Hematopoietic multipotent progenitor cell treated with erythropoietin and hydrocortisone succinate and interleukin-3 and kit ligand, for 4 days (in vitro differentiated cells): ENCODE measurements at places on chromosomes 11 and 22.

DNA sequence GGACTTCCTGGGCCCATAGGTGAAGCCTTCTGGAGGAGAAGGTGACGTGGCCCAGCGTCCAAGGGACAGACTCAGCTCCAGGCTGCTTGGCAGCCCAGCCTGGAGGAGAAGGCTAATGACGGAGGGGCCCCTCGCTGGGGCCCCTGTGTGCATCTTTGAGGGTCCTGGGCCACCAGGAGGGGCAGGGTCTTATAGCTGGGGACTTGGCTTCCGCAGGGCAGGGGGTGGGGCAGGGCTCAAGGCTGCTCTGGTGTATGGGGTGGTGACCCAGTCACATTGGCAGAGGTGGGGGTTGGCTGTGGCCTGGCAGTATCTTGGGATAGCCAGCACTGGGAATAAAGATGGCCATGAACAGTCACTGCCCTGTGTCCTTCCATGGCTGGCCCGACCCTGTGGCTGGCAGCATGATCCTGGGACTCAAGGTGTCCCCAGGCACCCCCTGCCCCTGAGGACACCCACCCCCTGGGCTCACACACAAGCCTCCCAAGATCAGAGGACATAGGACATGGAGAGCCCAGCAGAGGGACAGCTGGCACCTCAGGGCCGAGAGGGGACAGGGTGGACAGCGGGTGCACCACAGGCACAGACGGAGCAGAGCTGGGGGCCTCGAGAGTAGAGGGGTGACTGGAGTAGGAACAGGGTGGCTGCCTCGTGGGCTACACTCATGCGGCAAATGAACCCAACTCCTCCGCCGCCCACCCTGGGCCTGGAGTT is 10.1 kb downstream of the SIGIRR start:
- DNase-seq = no peak

GRCh38 chr22:43667656-43668055 is 144.4 kb downstream of the EFCAB6 start:
- DNase-seq = no peak

- DNase-seq = no peak
These were observed 29.1 kb downstream of the NFRKB start for GRCh38 chr11:129866311-129866710.

DNA sequence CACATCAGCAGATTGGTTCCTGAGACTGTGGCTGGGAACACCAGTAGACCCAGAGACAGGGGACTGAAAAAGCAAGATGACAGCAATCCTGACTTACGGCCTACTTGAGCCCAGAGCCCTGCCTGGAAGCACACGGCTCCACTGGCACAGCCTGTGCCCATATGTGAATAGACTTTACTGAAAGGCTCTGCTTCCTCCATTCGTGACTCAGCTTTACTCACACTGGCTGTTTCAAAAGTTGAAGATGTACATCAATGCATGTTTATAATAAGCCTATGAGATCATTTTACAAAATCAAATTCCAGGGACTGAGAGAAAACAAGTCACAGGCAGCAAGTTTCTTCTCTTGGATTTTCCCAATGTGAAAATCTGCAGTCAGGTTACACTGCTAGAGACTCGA is 134.6 kb upstream of the TEAD1 start:
- DNase-seq = no peak

DNA sequence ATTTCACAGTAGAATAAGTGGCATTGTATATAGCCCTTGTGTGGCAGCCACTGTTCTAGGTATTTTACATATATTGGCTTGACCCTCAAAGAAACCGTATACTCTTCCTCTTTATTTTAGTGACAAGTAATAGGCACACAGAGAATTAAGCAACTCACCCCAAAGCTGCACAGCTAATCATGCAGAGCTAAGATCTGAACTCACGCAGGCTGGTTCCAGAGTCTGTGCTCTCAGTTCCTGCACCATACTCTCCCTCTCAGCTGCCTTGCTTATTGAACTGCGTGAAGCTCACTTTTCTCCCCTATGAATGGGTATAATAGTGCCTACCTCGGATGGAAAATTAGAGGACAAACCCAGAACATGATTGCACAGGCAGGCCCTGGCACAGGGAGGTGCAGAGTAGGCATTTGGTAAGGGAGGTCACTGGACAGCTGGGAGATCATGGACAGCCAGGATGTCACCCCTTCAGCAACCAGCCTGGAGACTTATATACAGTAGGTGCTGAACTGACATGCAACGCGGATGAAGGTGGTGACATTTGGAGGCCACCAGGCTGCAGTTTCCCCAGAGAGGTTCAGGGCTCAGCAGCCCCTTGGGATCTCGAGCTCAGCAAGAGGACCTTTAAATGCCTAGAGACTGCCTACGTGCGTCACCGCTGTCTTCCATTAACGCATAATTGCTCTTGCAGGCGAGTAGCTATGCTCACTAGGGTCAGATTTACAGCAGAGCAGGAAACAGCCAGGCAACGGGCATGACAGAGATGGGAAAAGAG is 78.4 kb upstream of the TP53I11 start:
- no peak for DNase-seq
